Naive thymus-derived CD8-positive, alpha-beta T cell (primary cell): ENCODE measurements at places on chromosomes 6 and 20. TPM values are rescaled to one million over a fixed set of nuclear protein-coding genes. Genes with fewer than 3 reads are reported as not detected.

Gene PPP1R3G
- not detected for polyA plus RNA-seq

Gene BNIP5
- not detected for polyA plus RNA-seq

Gene REM1
- polyA plus RNA-seq = not detected

Gene BHLHE23
- polyA plus RNA-seq = not detected

Gene GPR6
- polyA plus RNA-seq = not detected

Gene AVP
- not detected for polyA plus RNA-seq

- no peaks in the 10 kb centered on the region for H3K27me3 ChIP-seq
- no peak overlapping the region for H3K27ac ChIP-seq
- H3K4me3 ChIP-seq = no peak overlapping the region
- H3K4me1 ChIP-seq = peaks cover 19% of the 10 kb centered on the region
Observed at GRCh38 chr6:69719602-69720193, 77.1 kb downstream of the LMBRD1 start.

DNA sequence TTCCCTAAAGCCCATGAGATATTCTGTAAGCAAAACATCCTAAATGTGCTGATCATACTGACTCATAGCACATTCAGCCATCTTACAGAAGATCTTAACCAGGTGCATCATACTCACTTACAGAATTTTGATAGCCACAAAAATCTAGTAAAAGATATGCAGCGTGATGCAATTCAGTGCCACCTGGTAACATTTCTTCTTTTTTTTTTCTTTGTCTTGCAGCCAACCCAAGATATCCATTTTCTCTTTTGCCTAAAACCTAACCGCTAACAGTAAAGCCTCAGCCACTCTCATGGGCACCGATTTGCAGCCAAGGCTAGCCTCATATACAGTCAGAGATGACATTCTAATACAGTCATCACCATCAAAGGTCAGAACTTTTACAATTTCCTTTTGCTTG lies 293.3 kb downstream of the HACE1 start:
- no peak overlapping the region for H3K4me3 ChIP-seq
- DNase-seq = no peak
- no peaks in the 10 kb centered on the region for H3K36me3 ChIP-seq
- no peaks in the 10 kb centered on the region for H3K27me3 ChIP-seq

DNA sequence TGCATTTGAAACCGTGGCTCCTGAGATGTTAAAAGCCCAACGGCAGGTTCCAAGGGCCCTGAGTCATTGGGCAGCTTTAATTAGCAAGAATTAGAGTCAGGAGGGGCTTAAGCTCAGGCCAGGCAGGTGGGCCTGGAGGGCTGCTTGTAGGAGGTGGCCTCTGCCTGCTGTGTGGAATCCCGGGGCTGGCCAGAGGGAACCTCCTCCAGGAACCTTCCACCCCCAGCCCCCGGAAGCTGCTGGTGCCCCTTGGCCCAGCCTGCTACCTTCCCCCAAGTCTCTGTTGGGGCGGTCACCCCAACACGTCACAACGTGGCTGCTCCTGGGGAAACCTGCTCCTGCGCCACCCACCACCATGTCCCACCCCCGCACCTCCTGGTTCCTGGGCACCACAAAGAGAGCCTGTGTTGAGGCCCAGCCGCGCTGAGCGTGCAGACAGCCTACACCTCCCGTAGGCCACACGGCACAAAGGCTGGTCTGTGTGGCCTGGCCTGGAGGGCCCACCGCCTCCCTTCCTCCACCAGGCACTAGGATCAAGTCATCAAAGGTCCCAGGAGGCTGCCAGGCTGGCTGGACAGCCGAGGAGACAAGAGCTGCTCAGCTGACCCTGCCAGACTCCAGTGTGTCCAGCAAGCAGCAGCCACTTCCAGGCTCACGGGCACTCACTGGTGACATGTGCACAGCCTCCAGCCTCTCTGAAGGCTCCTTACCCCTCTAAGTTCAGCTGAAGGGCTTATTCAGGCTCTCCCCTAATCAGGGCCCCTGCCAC lies 86.3 kb downstream of the SNX5 start:
- H3K4me3 ChIP-seq = no peak overlapping the region
- no peak for DNase-seq
- H3K27me3 ChIP-seq = peaks cover 33% of the 10 kb centered on the region
- H3K4me1 ChIP-seq = peaks cover 25% of the 10 kb centered on the region
- H3K36me3 ChIP-seq = no peaks in the 10 kb centered on the region

DNA sequence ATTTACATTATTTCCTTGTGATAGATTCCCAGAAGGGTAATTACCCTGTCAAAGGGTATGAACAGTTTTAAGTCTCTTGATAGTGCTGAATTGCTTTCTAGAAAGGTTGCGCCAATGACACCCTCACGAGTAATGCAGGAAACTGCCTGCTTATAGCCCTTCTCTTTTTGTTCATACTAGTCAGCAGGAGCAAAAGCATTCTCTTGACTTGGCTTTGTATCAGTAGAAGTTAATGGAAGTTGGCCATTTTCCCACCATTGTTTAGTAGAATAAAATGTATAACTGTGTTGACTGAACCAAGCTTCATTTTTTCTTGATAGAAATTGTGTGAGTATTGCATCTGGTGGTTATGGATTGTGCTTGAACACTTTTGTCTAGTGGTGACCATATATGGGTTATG lies 100.1 kb downstream of the FARS2 start:
- no peaks in the 10 kb centered on the region for H3K36me3 ChIP-seq
- H3K4me3 ChIP-seq = no peak overlapping the region

DNA sequence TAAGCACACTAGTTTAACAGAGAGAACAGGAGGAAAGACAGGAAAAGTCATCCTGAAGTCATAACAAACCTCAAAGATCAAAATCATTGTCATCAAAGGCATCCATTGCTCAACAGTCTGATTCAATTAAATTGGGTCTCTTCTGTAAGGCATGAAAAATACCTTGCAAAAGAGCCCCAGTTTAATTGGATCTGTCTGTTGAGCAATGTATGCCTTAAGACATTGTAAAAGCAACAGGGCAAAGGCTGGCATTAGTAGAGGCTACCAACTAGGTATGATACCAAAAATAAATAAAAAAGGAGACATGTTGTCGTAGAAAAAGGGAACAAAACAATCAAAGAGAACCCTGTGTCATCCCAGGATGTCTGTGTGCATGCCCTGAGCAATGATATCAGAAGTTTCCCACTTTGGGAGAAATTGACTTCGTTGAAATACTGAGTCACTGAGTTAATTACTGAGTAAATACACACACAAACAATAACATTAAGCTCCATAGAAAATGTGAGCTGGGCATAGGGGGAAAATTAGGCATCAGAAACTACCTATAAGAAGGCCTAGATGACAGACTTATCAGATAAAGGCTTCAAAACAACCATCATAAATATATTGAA lies 1013.8 kb upstream of the CITED2 start:
- H3K27ac ChIP-seq = no peak overlapping the region
- no peaks in the 10 kb centered on the region for H3K4me1 ChIP-seq
- H3K36me3 ChIP-seq = no peaks in the 10 kb centered on the region
- no peaks in the 10 kb centered on the region for H3K27me3 ChIP-seq
- no peak for DNase-seq

DNA sequence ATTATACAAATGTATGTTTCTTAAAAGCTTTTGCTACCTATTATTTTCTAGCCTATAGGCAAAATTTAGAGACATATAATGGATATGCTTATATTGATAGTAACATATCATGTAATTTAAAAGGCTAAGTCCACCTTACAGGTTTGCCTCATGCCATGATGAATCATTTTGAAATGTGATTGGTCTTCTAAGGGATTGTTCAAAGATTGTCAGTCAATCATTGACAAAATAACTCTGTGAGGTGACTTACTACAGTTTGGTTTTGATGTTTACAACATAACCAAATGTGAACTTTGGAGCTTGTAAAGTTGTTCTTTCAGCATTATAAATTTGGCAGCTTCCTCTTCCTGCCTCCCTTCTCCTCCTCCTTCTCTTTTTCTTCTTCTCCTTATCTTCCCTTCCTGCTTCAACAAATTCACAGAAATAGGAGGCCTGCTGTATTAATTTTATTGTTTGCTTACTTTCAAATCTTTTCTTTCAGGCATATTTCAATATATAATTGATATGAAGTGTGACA lies 39.7 kb upstream of the ZFP64 start:
- peaks cover 16% of the 10 kb centered on the region for H3K27me3 ChIP-seq
- no peak for DNase-seq
- peaks cover 2% of the 10 kb centered on the region for H3K4me1 ChIP-seq
- H3K36me3 ChIP-seq = no peaks in the 10 kb centered on the region
- H3K27ac ChIP-seq = no peak overlapping the region
- H3K4me3 ChIP-seq = no peak overlapping the region

DNA sequence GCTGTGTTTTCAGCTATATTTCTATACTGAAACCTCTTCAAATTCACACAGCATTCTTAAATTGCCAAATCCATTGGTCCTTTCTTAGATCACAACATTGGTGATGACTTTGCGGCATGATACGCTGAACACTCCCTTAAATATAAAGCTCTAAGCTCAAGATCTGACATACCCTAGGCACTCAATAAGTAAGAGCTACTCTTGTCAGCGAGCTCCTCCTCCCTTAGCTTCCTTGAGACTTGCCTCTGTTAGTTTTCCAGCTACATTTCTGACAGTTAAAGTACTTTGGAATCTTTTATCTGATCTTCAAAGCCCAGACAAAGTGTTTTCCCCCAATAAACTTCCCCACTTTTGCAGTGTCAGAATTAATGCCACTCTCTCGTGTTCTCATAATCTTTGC lies 117.0 kb downstream of the HIVEP2 start:
- H3K27ac ChIP-seq = peak overlapping the region; percentile 61
- peaks cover 18% of the 10 kb centered on the region for H3K36me3 ChIP-seq
- no peak for DNase-seq
- H3K4me1 ChIP-seq = peaks cover 65% of the 10 kb centered on the region

DNA sequence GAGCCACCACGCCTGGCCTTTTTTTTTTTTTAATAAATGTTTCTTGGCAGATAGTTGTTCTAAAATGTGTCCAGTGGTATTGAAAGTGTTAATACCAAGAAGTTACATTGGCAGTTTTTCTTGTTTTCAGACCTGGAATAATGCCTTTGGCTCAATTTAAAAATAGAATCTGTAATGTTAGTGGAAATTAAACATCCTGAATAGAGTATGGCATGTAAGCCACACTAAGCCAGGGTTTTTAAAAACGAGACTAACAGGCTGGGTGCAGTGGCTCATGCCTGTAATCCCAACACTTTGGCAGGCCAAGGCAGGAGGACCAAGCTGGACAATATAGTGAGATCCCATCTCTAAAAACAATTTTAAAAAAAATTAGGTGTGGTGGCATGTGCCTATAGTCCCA lies 25.3 kb downstream of the MCM8 start:
- DNase-seq = no peak
- no peaks in the 10 kb centered on the region for H3K4me1 ChIP-seq

DNA sequence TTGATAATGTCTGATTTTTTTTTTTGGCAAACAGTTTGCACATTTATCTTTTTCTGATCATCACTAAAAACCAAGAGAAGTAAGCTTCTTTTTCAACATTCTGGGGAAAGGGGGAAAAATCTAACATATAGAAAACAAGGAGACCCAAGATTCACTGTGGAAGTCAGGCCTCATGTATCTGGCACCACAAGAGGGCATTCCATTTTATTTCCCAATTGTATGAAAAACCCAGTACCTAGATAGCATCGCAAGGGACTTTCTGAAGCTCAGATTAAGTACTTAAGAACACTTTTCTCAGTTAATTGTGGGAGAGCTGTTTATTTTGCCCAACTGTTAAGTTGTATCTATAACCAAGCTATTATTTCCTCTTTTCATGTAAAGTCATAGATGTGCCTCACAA lies 152.9 kb downstream of the KLHL32 start:
- H3K4me3 ChIP-seq = no peak overlapping the region
- H3K27ac ChIP-seq = no peak overlapping the region
- no peak for DNase-seq
- peaks cover 10% of the 10 kb centered on the region for H3K4me1 ChIP-seq

DNA sequence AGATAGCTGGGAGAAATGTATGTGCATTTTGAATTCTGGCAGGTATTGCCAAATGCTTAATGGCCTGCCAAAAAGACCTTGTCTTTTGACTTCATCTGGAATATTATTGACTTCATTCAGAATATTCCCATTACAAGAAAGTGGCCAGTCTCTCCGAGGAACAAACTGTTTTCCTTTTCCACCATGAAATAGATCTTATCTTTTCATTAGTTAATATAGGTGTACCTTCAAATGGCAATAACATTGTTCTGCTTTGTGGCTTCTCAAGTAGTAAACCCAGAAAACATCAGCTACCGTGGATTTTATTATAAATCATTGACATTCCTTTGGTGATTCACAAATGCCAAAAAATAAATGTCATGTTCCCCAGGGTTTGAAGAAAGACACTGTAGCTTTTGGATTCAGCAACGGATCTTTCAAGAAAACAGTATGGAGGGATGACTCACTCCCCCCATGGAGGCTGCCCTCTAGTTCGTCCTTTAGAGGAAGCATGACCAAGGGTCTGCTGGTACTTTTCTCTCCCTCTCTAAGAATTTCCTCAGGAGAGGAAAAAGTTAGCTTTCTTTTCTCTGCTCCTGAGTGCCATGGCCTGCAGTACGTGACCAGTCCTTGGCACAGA lies 1.1 kb upstream of the RNF182 start:
- H3K27ac ChIP-seq = no peak overlapping the region
- peaks cover 14% of the 10 kb centered on the region for H3K4me1 ChIP-seq
- no peak for DNase-seq
- peak overlapping the region; percentile 15 for H3K4me3 ChIP-seq
- H3K36me3 ChIP-seq = no peaks in the 10 kb centered on the region

GRCh38 chr6:78538002-78538401 lies 329.3 kb upstream of the IRAK1BP1 start:
- no peaks in the 10 kb centered on the region for H3K4me1 ChIP-seq
- H3K4me3 ChIP-seq = no peak overlapping the region
- H3K27me3 ChIP-seq = no peaks in the 10 kb centered on the region
- H3K36me3 ChIP-seq = no peaks in the 10 kb centered on the region

DNA sequence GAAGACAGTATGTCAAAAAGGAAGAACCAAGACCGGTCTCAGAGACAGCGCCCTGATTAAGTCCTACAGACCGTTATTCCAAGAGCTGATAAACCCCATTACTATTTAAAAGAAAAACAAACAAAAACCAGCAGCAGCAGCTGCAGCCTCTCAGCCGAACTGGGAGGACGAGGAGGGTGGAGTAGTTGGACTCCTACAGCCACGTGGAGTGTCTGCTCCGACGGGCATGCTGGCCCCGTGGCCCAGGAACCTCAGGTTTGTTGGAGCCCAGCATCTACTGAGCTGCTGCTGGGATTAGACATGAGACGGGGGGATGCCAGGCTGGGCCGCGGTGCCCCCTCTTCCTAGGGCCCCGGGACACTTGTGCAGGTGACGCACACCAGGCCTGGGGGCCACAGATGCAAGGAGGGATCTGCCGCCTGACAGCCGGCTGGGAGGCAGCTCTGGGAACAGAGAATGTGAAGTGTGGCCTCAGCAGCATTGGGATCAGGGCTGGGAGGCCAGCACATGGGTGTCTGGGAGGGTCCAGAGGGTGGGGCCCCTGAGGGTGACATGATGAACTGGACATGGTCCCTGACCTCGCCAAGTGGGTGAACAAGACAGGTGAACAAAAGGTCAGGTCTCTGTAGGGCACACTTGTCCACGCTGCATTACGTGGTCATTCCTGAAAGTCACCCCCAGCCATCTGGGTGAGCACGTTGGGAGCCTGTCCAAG lies 2.9 kb upstream of the ZBTB46 start:
- H3K27me3 ChIP-seq = peaks cover 11% of the 10 kb centered on the region
- H3K36me3 ChIP-seq = no peaks in the 10 kb centered on the region
- no peak overlapping the region for H3K27ac ChIP-seq
- H3K4me1 ChIP-seq = peaks cover 14% of the 10 kb centered on the region
- H3K4me3 ChIP-seq = peak overlapping the region; percentile 50

- no peaks in the 10 kb centered on the region for H3K4me1 ChIP-seq
- no peak for DNase-seq
- no peak overlapping the region for H3K4me3 ChIP-seq
- no peaks in the 10 kb centered on the region for H3K36me3 ChIP-seq
- no peak overlapping the region for H3K27ac ChIP-seq
- H3K27me3 ChIP-seq = no peaks in the 10 kb centered on the region
Observed at GRCh38 chr6:120468486-120468885, 865.8 kb downstream of the TBC1D32 start.
